GM23338 (cell line): ENCODE measurements at places on chromosomes 2 and 18.

- DNase-seq, result no peak
Measured at GRCh38 chr2:27581417-27582128, 1.3 kb upstream of the ZNF512 start.

- no peak for DNase-seq
Measured at GRCh38 chr2:21993002-21993401, 869.2 kb downstream of the TDRD15 start.

DNA sequence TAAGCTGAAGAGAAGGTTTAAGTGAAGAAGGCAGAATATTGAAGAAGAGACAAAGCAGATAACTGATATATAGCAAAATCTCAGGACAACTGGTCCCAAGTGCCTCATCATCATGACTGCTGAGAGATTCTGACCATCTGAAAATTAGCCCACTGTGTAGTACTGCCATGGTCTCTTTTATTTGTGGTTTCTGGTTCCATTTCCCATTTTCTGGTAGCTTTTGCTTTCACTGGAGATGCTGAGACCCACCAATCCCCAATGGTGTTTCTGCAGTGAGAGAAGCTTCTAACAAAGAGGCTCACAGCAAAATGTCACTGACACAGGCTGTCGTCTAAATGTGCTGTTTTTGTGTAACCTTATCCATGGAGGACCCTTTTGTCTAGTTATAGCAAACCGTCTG, 79.5 kb downstream of the TMEM163 start:
- no peak for DNase-seq

GRCh38 chr18:2627821-2628276, 27.7 kb upstream of the SMCHD1 start:
- DNase-seq, result no peak

DNA sequence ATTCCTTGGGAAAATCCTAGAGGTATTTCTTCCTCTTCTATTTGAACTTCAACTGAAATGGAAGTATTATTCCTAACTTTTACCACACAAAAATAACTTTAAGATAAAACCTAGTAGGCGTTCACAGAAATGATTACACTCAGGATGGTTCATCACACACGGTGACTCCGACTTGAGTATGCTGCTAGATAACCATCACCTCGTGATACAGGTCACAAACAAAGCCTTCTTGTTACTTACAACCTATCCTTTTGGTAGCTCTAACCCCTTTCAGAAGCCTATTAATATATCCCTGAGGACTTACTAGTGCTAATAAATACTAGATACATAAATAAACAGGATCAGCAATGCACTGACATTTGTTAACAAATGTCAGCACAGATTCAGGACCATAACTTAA, 101.0 kb upstream of the DNER start:
- DNase-seq, result no peak

GRCh38 chr2:168210895-168211570, 36.4 kb downstream of the STK39 start:
- DNase-seq, result no peak

- DNase-seq, result no peak
Measured at GRCh38 chr2:191434072-191434471, 188.9 kb downstream of the MYO1B start.

GRCh38 chr2:17506736-17507616, 11.3 kb downstream of the RAD51AP2 start:
- no peak for DNase-seq

DNA sequence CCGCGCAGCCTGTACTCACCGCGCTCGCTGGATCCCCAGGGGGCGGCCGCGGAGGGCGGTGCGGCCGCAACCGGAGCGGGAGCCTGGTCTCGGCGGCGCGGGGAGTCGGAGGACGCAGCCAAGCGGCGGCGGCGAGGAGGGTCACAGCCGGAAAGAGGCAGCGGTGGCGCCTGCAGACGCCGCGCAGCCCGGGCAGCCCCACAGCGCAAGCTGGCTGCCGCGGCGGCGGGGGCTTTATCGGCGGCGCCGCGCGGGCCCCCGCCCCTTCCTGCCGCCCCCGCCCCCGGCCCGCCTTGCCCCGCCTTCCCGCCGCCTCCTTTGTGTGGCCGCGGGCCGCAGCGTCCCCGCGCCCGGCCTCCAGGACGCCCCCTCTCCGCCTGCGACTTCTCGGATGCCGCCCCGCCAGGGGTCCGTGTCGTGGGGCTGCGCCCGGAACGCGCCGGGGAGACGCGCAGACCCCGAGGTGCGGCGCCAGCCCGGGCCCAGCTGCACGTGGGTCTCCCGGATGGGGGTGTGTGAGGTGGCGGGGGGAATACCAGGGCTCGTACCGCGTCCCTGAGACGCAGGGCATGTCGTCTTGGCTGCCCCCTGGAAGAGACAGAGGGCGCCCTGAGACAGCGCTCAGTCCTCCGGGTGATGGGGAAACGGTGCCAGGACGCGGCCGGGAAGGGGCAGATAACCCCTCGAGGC, at the start of gene SERPINE2:
TSS of gene SERPINE2 (minus strand) at position 207 of the 690 bp plus-strand sequence. CDS start 37,386 bp downstream, outside the sequence.
- DNase-seq, result peak; percentile 75

DNA sequence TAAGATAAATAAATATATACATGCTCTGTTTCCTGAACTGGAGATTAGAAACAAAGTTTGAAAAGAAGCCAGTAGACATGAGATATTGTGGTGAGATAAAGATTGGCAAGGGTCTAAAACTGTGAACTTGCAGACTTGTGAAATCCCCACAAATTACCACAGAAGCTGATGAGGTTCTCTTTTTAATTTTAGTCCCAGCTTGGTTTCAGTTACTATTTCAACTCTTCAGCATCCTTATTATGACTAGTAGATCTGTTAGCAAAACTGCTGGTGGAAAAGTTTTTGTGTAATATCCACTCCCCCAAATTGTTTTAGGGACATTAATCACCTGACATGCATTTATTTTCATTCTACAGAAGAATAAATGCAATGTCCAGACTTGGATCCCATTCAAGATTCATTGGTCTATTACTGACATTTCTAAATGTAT, 20.8 kb downstream of the RASGRP3 start:
- no peak for DNase-seq

- DNase-seq, result peak; percentile 21
Measured at GRCh38 chr2:159168707-159169106, 117.8 kb downstream of the WDSUB1 start.

DNA sequence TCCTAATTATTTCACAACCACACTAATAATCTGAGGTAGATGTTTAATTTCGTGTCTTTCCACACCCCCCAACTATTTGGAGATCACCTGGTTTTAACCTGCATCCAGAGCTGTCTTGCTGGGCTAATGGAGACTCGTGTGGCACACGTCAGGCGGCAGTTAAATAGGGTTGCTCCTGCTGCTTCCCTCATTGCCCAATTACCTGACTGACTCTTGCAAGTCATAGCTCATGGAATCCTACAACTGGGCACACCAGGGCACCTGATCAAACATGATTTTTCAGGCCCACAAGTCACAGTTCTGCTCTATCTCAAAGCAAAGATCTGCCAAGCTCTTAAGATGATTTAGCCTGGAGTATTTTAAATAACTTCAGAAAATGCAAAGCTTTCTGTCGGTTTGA, 1430.4 kb upstream of the ACVR2A start:
- no peak for DNase-seq

DNA sequence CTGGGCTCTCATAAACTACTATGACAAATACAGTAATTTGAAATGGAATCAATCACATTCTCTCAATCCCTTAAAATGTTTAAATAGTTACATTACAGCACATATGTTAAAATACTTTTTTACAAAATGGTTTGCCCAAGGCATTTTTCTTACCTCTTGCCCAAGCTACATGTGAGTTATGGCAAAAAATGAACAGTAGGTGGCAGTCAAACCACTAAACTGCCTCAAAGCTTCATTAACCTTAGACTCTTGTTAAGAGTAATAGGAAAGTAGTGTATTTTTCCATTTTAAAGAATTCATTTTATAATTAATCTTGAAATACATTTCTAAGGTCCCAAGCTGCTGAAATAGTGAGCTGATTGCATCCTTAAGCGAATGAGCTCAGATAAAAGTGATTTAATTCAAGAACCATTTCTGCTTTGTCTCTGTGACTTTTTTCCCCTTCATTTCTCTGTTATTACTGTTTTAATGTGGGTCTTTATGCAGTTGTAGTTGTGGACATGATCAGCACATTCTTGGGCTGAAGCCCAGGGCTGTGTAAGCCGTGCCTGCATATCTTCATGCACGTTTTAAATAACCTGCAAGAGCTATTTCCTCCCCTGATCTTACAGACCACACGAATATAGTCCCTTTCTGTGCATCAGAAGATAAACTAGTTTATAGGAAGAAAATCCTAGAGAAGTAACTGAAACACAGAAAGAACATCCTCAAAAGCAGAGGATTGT, 311.8 kb downstream of the LNPK start:
- DNase-seq, result peak; percentile 75

GRCh38 chr18:12408247-12408869, 629 bp downstream of the PRELID3A start:
- no peak for DNase-seq

GRCh38 chr2:240591784-240592183, 5.2 kb downstream of the CAPN10 start:
- DNase-seq, result no peak

GRCh38 chr2:36748166-36748565, 51.7 kb downstream of the VIT start:
- DNase-seq, result no peak

- DNase-seq, result no peak
Measured at GRCh38 chr2:30282081-30282480, 50.7 kb downstream of the LBH start.

GRCh38 chr2:232653441-232653840, 20.0 kb downstream of the EFHD1 start:
- no peak for DNase-seq

- peak; percentile 89 for DNase-seq
Measured at GRCh38 chr2:201860636-201861066, 54.3 kb downstream of the CDK15 start.
